ENCODE measurements at places on chromosomes 3 and 15. TPM values are rescaled to one million over a fixed set of nuclear protein-coding genes. Genes with fewer than 3 reads are reported as not detected.

- H3K27ac ChIP-seq = no peak overlapping the region
- H3K4me3 ChIP-seq = no peak overlapping the region
- no peaks in the 10 kb centered on the region for H3K27me3 ChIP-seq
- H3K36me3 ChIP-seq = no peaks in the 10 kb centered on the region
Observed at GRCh38 chr15:68763063-68763462, 57.6 kb downstream of the ANP32A start.

The FAH gene
- total RNA-seq = 164 TPM

The PAQR5 gene
- total RNA-seq = 0.59 TPM

- no peaks in the 10 kb centered on the region for H3K36me3 ChIP-seq
- H3K4me3 ChIP-seq = no peak within 1 kb of the TSS
- H3K27me3 ChIP-seq = no peaks in the 10 kb centered on the region
- DNase-seq = no peak
- H3K4me1 ChIP-seq = no peaks in the 10 kb centered on the region
Observed at GRCh38 chr3:46370839-46371518, at the start of gene CCR5. Gene CCR5 (plus strand): TSS chr3:46370946. CDS start chr3:46372903, 1,957 bp downstream.

DNA sequence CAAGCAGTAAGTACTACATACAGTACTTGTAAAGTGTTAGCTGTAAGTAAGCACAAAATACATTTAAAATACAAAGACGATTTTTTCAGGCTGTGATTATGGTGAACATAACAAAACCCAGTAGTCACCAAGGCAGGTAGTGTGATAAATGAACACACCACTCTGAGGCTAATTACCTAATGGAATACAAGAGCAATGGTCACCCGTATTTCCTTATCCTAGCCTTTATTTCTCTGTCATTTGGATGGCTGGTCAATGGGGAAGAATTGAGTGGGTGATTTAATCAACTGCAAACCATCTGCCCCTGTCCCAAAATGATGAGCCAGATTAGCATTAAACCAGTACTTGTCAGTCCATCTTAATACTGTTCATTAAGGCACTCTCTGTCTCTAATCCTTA lies 89.2 kb upstream of the CGNL1 start:
- no peak overlapping the region for H3K4me3 ChIP-seq
- H3K27me3 ChIP-seq = no peaks in the 10 kb centered on the region
- DNase-seq = no peak
- H3K4me1 ChIP-seq = no peaks in the 10 kb centered on the region
- H3K27ac ChIP-seq = no peak overlapping the region
- no peaks in the 10 kb centered on the region for H3K36me3 ChIP-seq

The BUB1B gene
- total RNA-seq = 1.5 TPM

- H3K36me3 ChIP-seq = no peaks in the 10 kb centered on the region
- no peaks in the 10 kb centered on the region for H3K4me1 ChIP-seq
- H3K4me3 ChIP-seq = no peak overlapping the region
Observed at GRCh38 chr15:35068846-35069475, 16.1 kb downstream of the NANOGP8 start.

GRCh38 chr15:80482696-80483095 lies 78.5 kb downstream of the ARNT2 start:
- no peaks in the 10 kb centered on the region for H3K27me3 ChIP-seq
- H3K4me3 ChIP-seq = no peak overlapping the region
- H3K27ac ChIP-seq = no peak overlapping the region

DNA sequence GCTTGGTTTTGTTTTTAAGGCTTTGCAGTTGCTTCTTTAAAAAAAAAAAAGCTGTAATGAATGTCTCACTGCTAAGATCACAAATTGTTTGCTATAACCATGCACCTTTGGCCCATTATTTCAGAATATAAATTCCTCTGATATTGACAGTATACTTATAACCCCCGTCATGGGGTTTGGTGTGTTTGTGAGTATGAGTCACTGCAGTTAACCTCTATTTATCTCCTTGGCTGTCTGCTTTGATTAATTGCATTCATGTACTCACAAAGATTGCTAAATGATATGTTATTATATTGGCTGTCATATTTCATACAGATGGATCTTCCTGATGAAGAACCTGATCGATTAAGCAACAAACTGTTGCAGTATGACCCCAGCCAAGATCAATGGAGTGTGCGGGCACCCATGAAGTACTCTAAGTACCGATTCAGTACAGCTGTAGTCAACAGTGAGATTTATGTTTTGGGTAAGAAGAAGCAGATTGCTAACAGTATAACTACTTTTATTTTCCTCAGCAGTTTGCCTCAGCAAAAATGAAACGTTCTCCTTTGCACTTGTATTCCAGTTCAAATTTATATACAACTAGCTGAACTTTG lies 14.9 kb downstream of the KBTBD12 start:
- no peaks in the 10 kb centered on the region for H3K4me1 ChIP-seq
- H3K27ac ChIP-seq = no peak overlapping the region
- DNase-seq = no peak
- H3K27me3 ChIP-seq = no peaks in the 10 kb centered on the region

- no peaks in the 10 kb centered on the region for H3K4me1 ChIP-seq
- H3K4me3 ChIP-seq = no peak overlapping the region
- no peaks in the 10 kb centered on the region for H3K36me3 ChIP-seq
- no peak for DNase-seq
- no peak overlapping the region for H3K27ac ChIP-seq
Observed at GRCh38 chr15:36875740-36876334, 224.5 kb downstream of the MEIS2 start.

GRCh38 chr3:116148881-116149851 lies 296.1 kb downstream of the LSAMP start:
- no peaks in the 10 kb centered on the region for H3K27me3 ChIP-seq
- no peaks in the 10 kb centered on the region for H3K4me1 ChIP-seq
- no peak overlapping the region for H3K4me3 ChIP-seq
- H3K27ac ChIP-seq = no peak overlapping the region
- H3K36me3 ChIP-seq = no peaks in the 10 kb centered on the region

The PPM1L gene
- 25.4 TPM for total RNA-seq
